ENCODE measurements at places on chromosomes 13 and 19.
A peak's percentile ranks its signal among the peaks of the same experiment; 100 is the strongest.

DNA sequence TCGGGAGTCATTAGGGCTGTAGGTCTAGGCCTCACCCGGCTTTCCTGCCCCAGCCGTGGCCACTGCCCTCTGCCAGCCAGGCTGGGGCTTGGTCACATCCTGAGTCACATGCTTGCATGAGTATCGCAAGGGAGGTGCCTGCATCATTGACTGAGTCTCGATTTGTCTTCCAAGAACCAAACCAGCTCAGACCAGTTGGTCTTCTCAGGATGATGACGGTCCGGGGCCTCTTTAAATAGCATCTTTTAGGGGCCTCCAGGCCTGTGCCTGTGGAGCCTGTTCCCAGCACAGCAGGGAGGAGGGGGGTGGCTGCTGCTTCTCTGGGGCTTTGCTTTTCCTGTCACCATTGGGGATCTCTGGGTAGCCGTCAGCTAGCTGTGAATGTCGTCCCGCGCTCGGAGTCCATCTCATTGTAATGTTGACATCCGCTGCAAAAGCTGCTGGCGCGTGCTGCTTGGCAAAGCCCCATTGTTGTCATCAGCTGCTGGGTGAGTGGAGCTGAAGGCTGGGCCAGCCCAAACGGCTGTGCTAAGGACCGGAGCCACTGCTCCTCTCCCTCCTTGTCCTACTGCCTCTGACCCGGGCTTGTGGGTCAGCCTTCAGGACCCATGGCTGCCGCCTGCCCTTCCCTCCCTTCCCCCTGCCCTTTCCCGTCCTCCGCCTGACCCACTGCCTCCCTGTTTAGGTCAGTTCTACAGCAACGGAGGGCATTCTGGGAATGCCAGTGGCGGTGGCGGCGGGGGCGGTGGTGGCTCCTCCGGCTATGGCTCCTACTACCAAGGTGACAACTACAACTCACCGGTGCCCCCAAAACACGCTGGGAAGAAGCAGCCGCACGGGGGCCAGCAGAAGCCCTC, 14.3 kb upstream of the QTRT1 start:
- DNase-seq, result no peak

DNA sequence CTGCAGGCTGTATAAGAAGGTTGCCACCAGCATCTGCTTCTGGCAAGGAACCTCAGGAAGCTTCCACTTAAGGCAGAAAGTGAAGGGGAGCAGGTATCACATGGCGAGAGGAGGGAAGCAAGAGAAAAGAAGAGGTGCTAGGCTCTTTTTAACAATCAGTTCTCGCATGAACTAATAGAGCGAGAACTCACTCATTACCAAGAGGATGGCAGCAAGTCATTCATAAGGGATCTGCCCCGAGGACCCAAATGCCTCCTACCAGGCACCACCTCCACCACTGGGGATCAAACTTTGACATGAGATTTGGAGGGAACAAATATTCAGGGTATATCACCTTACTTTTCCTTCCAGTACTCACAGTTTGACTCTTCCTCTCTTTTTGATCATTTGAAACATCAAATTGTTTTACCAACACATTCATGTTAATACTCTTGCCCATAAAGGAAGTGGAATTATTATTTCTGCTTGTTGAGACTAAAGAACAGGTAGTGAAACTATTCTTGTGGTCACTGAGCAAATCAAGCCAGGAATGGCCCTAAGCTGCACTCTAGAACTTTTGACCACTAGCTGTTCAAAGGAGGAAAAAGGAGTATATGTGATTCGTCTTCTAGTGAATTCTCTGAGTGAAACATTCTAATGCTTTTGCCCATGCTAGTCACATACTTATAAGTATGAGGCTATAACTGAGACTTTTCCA, 45.0 kb downstream of the LACC1 start:
- DNase-seq, result no peak

- DNase-seq, result no peak
These were observed 9.1 kb upstream of the OLFM2 start for GRCh38 chr19:9945319-9945966.

- no peak for DNase-seq
These were observed 1157.2 kb downstream of the OLFM4 start for GRCh38 chr13:54185785-54186184.

- no peak for DNase-seq
These were observed 16.8 kb downstream of the CLEC4M start for GRCh38 chr19:7779631-7780486.

GRCh38 chr13:46286972-46287371, 75.2 kb downstream of the LRRC63 start:
- DNase-seq, result no peak

DNA sequence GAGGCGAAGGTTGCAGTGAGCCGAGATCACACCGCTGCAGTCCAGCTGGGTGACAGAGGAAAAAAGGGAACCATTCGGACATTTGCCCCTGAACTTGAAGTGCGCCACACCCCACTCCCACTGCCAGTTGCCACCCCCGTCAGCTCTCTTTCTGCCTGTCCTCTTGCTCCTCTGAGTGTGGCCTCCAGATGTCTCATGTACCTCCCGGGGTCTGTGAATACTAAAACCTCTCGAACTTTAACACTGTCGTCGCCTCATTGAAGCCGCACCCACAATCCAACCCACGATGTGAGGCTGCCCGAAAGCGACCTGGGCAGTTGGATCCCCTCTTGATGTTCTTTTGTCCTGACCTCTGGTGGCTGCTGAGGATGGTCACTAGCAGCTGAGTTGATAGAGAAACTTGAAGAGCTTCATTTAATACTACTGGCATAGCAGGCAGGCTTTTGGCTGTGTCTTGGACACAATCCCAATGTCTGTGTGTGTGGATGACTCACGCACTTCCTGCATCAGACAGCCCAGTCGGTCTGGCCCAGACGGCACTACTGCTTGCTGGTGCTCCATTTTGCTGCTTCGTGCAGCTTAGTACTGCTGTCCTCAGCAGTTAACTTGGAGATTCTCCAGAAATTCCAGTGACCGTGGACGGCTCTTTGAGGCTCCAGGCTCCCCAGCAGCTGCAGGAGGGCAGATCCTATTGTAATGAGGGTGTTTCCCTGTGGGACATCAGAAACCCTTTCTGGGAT, 4.2 kb downstream of the FPR3 start:
- no peak for DNase-seq

GRCh38 chr13:46948338-46948737, 51.5 kb upstream of the HTR2A start:
- no peak for DNase-seq

- DNase-seq, result peak; percentile 85
These were observed at the start of gene GMIP for GRCh38 chr19:19643158-19644053. Gene GMIP, minus strand, starts transcription at chr19:19643657. Its CDS starts 128 bp downstream, at chr19:19643529.

- DNase-seq, result no peak
These were observed 380.8 kb downstream of the KCNRG start for GRCh38 chr13:50396001-50396400.

DNA sequence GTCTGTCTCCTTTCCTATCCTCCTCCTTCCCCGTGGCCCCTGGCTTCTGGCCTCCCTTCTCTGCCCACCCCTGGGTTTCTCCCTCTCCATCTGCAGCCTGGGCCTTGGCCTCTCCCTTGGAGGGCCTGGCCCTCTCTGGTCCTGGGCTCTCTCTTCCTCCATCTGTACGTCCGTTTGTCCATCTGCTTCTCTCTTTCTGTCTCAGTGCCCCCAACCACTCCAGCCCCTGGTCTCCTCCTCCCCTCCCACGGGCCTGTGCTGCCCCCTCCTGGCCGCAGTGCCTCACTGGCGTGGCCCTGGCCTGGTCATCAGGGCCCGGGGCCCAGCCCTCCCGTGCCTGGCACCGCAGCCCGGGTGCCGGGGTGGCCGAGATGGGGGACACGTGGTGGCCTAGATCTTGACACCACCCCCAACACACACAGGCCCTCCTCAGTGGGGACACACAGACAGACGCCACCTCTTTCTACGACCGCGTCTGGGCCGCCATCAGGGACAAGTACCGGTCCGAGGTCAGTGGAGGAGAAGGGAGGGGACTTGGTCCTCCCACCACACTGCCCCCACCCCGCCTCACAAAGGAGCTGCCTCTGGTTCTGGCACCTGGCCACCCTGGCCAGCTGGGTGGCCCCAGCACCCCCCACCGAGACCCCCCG, 11.3 kb downstream of the PRKCSH start:
- no peak for DNase-seq

DNA sequence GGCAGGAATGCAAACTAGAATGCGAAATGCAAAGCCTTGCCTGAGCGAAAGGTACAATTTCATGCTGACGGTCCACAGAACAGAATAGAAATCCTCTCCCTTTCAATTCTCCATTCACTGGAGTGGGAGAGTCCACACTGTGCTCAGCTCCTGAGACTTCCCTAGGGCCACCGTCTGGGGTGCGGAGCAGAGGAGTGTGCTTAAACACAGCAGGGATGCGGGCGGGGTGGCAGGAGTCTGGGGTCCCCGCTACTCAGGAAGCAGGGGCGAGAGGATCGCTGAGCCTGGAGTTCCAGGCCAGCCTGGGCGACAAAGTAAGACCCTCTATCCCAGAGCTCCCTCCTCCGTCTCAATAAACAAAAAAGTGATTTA, 552 bp upstream of the ZNF816 start:
- DNase-seq, result no peak

GRCh38 chr19:10852098-10852800, 4.0 kb downstream of the C19orf38 start:
- DNase-seq, result no peak

DNA sequence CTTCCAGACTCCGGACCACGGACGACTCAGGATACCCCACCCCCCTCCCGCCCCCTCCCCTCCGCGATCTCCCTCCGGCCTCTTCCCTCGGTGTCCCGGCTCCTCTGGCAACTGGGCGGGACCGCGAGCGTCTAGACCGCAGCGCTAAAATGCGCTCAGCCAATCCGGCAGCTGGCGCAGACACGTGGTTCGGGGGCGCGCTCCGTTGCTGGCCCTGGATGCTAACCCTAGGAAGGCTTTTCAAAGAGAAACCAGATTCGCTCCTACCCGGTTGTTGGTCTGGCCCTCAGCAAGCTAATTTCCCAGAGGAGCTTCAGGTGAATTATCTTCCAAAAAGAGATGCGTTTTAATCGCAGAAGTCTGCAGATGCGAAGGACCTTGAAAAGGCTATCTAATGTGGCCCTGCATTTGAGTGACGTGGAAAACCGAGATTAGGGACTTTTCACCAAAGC, at the start of gene DZIP1:
DZIP1 (minus strand) TSS at position 106 of the 452 bp plus-strand sequence. CDS start 2,677 bp downstream, outside the sequence.
- peak; percentile 17 for DNase-seq

GRCh38 chr13:37270226-37271001, 164.9 kb upstream of the CSNK1A1L start:
- DNase-seq, result no peak

DNA sequence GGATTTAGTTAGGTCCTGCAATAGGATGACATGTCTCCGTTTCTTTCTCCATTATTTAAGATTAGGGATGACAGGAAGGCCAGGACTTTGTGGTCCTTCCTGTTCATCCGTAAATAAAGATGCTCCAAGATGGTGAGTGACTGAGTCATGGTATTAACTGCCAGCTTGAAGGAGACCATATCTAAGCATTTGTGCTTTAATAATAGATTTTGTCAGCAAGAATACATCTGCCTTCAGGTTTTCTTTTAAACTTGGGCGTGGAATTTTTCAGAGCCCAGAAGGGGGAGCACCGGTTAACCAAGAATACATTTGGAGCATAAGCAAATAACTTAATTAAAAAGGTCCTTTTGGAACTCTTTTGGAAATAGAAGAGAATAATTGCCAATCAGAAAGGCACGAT, 68.2 kb downstream of the ARHGAP35 start:
- DNase-seq, result no peak

DNA sequence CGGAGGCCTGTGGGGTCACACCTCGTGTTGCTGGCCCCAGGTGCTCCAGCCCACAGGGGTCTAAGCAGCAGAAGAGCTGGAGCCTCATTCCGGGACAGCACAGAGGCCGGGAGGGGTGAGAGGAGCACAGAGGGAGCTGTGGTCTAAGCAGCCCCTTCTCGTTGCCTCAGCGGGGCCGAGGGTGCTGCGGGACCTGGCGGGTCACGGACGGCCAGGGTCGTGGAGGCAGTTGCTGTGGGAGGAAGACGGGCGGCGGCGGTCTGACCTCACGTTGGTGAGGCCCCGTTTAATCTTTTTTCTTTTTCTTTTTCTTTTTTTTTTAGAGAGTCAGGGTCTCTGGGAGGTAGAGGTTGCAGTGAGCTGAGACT, 21.7 kb downstream of the PIAS4 start:
- DNase-seq, result no peak

DNA sequence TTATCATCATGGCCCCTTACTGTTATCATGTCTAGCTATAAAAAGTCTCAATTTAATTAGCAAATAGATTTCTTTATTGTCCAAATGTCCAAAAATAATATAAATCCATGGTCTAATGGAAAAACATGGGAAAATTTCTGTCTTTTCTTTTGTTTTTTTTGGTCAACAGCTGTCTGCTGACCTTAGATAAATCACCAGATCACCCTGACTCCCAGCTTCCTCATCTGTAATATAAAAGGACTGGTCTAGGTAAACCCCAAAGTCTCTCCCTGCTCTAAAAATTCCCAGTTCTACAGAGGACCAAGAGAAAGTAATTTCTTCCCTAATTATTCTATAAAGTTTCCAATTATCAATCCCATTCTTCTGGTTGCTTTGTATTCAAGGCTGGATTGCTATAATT, 30.7 kb upstream of the RCBTB2 start:
- DNase-seq, result no peak

GRCh38 chr19:14114439-14114838, 3.1 kb downstream of the PRKACA start:
- DNase-seq, result no peak

- no peak for DNase-seq
These were observed 133.9 kb downstream of the DCT start for GRCh38 chr13:94345374-94346195.

- no peak for DNase-seq
These were observed 97.3 kb downstream of the STARD13 start for GRCh38 chr13:33188093-33188882.

- no peak for DNase-seq
These were observed 297.8 kb downstream of the ZNF536 start for GRCh38 chr19:30670011-30670329.

GRCh38 chr19:32063601-32064000, 281.8 kb upstream of the ZNF507 start:
- DNase-seq, result no peak

- no peak for DNase-seq
These were observed 128.2 kb downstream of the SLITRK1 start for GRCh38 chr13:83753912-83754624.

GRCh38 chr13:92827503-92827902, 399.1 kb upstream of the GPC6 start:
- DNase-seq, result no peak

GRCh38 chr13:97976610-97977521, 23.4 kb downstream of the IPO5 start:
- DNase-seq, result no peak

All from stimulated activated CD4-positive, alpha-beta T cell treated with anti-CD3 and anti-CD28 coated beads, Interleukin-15, amount 100 ng/mL, for 48 hours (primary cell).